B cell (primary cell): ENCODE measurements at places on chromosomes 6 and 20. TPM values are rescaled to one million over a fixed set of nuclear protein-coding genes. Genes with fewer than 3 reads are reported as not detected.

GRCh38 chr6:144327081-144327480 is 41.9 kb downstream of the UTRN start:
- no peaks in the 10 kb centered on the region for H3K27me3 ChIP-seq
- peaks cover 4% of the 10 kb centered on the region for H3K4me1 ChIP-seq
- no peak overlapping the region for H3K27ac ChIP-seq

Gene TCF21
- total RNA-seq, result not detected in 2 replicates

DNA sequence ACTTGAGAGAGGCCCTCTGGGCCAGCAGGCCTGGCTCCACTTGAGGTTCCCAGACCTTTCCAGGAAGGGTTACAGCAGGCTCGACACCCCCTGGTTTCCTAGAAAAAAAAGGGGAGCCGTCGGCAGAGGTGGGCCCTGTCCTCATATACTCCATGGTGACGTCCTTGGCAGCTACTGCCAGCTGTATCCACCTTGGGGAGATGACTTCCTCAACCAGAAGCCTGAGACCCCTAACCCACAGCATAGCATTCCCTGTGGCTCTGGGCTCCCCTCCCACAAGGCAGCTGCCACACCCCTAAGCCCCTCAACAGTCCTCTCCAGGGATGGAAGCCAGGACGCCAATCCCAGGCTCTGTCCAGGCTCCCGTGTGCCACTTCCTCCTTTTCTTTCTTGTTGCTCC is 294.8 kb downstream of the CDC5L start:
- H3K4me1 ChIP-seq, result no peaks in the 10 kb centered on the region
- H3K27ac ChIP-seq, result no peak overlapping the region
- no peak overlapping the region for H3K4me3 ChIP-seq
- no peaks in the 10 kb centered on the region for H3K27me3 ChIP-seq
- H3K36me3 ChIP-seq, result no peaks in the 10 kb centered on the region
- DNase-seq, result no peak

GRCh38 chr6:138997136-138997535 is 9.1 kb upstream of the REPS1 start:
- DNase-seq, result no peak
- H3K4me3 ChIP-seq, result no peak overlapping the region
- no peaks in the 10 kb centered on the region for H3K27me3 ChIP-seq
- no peaks in the 10 kb centered on the region for H3K36me3 ChIP-seq
- no peak overlapping the region for H3K27ac ChIP-seq

Gene KCNG1
- 16.9 and 20.3 TPM in 2 replicates for total RNA-seq

Gene HLA-G
- total RNA-seq, result 6.4 and 8.8 TPM in 2 replicates

GRCh38 chr6:42025066-42025844 is 25.1 kb upstream of the TAF8 start:
- DNase-seq, result peak; percentile 92
- peak overlapping the region; percentile 79 for H3K27ac ChIP-seq
- no peak overlapping the region for H3K4me3 ChIP-seq
- H3K4me1 ChIP-seq, result peaks cover 85% of the 10 kb centered on the region
- no peaks in the 10 kb centered on the region for H3K27me3 ChIP-seq

DNA sequence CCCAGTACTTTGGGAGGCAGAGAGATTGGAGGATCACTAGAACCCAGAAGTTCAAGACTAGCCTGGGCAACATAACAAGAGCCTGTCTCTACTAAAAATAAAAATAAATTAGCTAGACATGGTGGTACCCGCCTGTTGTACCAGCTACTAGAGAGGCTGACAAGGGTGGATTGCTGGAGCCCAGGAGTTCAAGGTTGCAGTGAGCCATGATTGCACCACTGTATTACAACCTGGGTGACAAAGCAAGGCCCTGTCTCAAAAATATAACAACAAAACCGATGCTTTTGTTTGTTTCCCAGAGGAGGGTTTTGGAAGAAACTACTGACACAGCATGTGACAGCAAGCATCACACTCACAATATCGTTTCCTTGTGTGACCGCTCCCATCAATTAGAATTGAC is 119.6 kb downstream of the TSHZ2 start:
- no peaks in the 10 kb centered on the region for H3K4me1 ChIP-seq
- DNase-seq, result no peak
- no peaks in the 10 kb centered on the region for H3K36me3 ChIP-seq
- no peaks in the 10 kb centered on the region for H3K27me3 ChIP-seq

Gene RNF39
- total RNA-seq, result not detected in 2 replicates

DNA sequence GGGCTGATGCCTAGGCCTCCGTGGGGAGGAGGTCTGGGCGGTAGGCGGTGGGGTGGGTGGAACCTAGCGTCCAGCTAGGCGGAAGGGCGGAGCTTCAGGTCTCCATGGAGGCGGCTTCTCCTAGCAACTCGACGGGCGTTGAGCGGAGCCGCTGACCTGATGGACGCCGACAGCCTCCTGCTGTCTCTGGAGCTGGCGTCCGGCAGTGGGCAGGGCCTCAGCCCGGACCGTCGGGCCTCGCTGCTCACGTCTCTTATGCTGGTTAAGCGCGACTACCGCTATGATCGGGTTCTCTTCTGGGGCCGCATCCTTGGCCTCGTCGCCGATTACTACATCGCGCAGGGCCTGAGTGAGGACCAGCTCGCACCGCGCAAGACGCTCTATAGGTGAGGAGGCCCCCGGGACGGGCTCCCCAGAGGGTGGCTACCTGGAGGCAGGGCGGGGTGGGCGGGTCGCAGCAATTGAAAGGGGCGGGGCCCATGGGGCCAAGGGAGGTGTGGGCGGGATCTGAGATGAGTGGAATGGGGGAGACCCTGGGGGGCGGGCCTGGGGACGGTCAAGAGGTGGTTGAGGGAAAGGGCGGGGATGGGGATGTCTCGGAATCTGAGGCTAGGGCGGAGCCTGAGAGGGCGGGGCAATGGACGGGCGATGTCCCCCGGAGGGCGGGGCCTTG is at the start of gene RSPH9:
TSS of gene RSPH9 (plus strand) at position 97 of the 673 bp plus-strand sequence. CDS start at position 160, 63 bp downstream.
- H3K27ac ChIP-seq, result no peak within 1 kb of the TSS
- H3K27me3 ChIP-seq, result no peaks in the 10 kb centered on the region
- DNase-seq, result peak; percentile 74

DNA sequence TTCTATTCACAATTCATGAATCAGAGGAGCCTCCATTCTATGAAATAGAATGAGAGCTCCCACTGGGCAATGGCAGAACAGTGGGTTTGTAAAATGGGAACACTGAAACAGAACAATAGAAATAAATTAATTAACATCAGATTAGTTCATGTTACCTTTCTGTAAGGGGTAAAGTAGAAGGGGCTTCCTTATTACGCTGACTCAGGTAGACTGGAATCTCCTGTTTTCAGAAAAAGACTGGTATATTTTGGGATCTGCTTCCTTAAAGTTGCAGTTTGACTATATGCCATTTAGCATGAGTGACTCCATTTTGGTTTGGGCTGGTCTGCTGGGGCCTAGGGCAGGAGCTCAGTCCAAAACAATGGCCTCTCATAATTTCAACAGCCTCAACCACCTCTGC is 52.8 kb upstream of the ZFAND3 start:
- no peak overlapping the region for H3K4me3 ChIP-seq
- no peak overlapping the region for H3K27ac ChIP-seq
- no peaks in the 10 kb centered on the region for H3K4me1 ChIP-seq
- no peaks in the 10 kb centered on the region for H3K36me3 ChIP-seq
- no peak for DNase-seq
- H3K27me3 ChIP-seq, result no peaks in the 10 kb centered on the region

GRCh38 chr6:150537893-150538292 is 61.8 kb upstream of the PLEKHG1 start:
- no peak overlapping the region for H3K4me3 ChIP-seq
- H3K27me3 ChIP-seq, result peaks cover 5% of the 10 kb centered on the region
- DNase-seq, result no peak
- no peaks in the 10 kb centered on the region for H3K36me3 ChIP-seq
- no peak overlapping the region for H3K27ac ChIP-seq

DNA sequence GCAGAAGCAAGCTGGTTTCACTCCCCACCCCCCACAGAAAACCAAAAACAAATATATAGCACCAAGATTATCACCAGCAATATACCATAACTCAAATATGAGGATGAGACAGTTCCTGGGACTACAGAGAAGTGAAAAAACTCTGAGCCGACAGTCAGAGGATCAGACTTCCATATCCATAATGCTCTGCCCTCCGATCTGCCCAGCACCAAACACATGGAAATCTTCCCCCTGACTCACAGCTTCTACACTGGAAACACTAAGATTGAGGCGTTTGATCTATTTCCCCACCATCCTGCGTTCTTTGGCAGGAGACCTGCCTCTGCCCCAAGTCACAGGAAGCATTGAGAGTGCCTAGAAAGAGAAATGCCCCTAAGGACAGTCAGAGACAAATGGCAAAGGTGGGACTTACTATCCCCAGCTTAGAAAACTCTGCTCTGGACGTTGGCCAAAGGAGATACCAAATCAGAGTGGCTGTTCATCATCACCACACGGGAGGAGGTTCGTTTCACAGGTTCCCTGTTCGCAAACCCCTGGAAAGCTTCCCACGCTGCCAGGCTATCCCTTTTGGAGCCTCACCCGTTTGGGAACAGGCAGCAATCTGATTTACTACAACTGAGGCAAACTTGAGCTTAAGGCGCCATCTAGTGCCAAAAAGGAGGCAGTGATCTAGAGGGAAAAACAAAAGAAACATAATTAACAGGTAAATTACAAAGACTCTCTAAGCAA is 48.7 kb upstream of the SRSF6 start:
- no peaks in the 10 kb centered on the region for H3K36me3 ChIP-seq
- H3K27ac ChIP-seq, result no peak overlapping the region
- H3K4me3 ChIP-seq, result no peak overlapping the region
- H3K4me1 ChIP-seq, result no peaks in the 10 kb centered on the region

DNA sequence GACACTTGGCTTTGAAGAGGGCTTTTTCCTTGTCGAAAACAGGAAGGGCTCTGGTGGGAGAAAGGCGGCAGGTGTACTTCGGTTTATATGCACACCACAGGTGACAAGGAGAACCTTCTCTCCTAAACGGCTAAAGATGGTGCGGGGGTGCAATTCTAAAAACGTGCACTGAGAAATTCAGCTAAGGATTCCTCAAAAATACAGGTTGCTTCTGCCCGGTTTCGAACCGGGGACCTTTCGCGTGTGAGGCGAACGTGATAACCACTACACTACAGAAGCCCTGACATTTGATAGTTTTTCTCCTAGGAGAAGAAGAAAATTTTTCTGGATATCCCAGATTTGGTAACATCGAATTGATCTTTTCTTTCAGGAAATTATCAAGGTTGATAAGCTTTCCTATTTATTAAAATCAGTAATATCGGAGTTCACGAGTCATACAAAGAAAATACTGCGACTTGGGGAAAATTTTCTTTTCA is 32.0 kb downstream of the POM121L2 start:
- H3K36me3 ChIP-seq, result no peaks in the 10 kb centered on the region
- H3K4me3 ChIP-seq, result no peak overlapping the region
- H3K27me3 ChIP-seq, result no peaks in the 10 kb centered on the region
- DNase-seq, result no peak

DNA sequence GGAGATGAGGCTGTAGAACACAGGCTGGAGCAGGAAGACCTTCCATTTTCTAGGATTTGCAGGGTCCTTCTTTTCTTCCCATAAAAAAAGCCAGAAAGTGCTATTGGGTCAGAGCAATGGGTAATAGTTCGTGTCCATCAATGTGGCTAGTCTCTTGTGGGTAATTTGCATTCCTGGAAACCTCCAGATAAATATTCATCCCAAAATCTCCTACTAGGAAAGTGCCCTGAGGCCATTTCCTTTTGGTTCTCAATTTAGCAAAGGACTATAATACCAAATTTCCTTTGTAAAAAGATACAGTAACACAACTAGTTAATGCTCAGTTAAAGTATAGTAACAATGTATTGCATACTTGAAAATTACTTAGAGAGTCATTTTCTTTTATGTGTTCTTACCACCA is 138.1 kb upstream of the TAB2 start:
- no peaks in the 10 kb centered on the region for H3K4me1 ChIP-seq
- no peaks in the 10 kb centered on the region for H3K27me3 ChIP-seq
- H3K27ac ChIP-seq, result no peak overlapping the region
- H3K4me3 ChIP-seq, result no peak overlapping the region

DNA sequence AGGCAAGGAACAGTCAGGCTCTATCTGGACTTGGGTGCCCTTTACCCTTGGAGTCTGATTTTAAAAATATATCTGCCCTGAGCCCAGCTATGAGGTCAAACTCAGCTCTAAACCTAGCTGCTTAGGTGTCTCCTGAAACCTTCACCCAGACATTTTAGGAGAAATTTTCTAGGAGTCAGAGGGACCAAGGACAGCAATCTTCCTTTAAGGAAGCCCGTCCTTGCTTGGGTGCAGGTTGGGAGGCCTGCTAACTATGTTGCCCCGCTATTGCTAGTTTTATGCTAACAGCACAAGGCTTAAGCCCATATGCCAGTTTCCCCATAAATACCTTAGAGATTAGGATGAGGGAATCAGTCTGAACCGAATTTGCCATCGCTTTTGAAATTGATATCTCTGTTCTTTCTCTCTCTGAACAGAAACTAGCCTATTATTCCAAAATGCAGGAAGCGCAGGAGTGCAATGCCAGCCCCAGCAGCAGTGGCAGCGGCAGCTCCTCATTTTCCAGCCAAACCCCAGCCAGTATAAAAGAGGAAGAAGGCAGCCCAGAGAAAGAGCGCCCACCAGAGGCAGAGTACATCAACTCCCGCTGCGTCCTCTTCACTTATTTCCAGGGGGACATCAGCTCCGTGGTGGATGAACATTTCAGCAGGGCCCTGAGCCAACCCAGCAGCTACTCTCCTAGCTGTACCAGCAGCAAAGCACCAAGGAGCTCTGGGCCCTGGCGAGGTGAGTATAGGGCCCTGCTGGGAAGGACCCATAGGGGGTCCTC is 2.6 kb downstream of the VGLL2 start:
- no peak overlapping the region for H3K27ac ChIP-seq
- H3K27me3 ChIP-seq, result no peaks in the 10 kb centered on the region
- peaks cover 14% of the 10 kb centered on the region for H3K4me1 ChIP-seq
- no peak for DNase-seq

- no peak for DNase-seq
- H3K4me3 ChIP-seq, result no peak overlapping the region
- H3K36me3 ChIP-seq, result peaks cover 35% of the 10 kb centered on the region
- H3K27me3 ChIP-seq, result no peaks in the 10 kb centered on the region
- H3K4me1 ChIP-seq, result no peaks in the 10 kb centered on the region
- no peak overlapping the region for H3K27ac ChIP-seq
Observed at GRCh38 chr6:134979142-134979541, 29.2 kb upstream of the ALDH8A1 start.

DNA sequence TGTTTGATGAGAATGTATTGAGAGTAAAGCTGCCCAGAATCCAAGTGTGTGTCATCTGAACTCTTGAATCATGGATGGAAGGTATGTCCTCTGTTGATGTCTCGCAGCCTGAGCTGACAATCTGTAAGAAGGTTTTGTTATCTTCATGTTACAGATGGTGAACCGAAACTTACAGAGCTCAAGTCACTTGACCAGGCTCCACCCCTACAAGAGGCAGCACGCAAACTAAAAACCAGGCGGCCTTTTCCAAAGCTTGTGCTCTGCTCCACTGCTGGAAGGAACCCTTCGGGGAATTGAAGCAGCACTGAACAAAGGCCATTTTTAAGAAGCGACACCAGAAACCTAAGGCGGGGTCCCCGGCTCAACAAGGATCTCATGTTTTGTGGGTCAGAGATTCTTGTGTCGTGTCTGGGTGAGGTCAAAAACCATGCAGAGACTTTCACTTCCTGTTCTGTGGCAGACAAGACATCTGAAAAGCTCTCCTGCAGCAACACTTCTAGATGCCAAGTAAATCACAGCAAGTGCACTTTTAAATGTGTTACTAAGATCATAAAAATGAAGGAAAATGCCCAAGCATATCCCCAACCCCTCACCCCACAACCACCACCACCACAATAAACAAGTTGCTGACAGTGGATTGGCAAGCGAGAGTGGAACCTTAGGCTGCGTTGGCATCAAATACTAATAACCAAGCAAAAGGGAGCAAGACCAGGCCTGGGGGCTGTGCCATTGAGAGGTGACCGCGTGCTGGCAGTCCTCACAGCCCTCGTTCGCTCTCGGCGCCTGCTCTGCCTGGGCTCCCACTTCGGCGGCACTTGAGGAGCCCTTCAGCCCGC is 27.3 kb downstream of the NQO2 start:
- H3K27ac ChIP-seq, result peak overlapping the region; percentile 76
- H3K4me3 ChIP-seq, result no peak overlapping the region
- peaks cover 59% of the 10 kb centered on the region for H3K4me1 ChIP-seq
- H3K36me3 ChIP-seq, result no peaks in the 10 kb centered on the region
- H3K27me3 ChIP-seq, result no peaks in the 10 kb centered on the region
